ENCODE measurements at places on chromosomes 16 and 17.

DNA sequence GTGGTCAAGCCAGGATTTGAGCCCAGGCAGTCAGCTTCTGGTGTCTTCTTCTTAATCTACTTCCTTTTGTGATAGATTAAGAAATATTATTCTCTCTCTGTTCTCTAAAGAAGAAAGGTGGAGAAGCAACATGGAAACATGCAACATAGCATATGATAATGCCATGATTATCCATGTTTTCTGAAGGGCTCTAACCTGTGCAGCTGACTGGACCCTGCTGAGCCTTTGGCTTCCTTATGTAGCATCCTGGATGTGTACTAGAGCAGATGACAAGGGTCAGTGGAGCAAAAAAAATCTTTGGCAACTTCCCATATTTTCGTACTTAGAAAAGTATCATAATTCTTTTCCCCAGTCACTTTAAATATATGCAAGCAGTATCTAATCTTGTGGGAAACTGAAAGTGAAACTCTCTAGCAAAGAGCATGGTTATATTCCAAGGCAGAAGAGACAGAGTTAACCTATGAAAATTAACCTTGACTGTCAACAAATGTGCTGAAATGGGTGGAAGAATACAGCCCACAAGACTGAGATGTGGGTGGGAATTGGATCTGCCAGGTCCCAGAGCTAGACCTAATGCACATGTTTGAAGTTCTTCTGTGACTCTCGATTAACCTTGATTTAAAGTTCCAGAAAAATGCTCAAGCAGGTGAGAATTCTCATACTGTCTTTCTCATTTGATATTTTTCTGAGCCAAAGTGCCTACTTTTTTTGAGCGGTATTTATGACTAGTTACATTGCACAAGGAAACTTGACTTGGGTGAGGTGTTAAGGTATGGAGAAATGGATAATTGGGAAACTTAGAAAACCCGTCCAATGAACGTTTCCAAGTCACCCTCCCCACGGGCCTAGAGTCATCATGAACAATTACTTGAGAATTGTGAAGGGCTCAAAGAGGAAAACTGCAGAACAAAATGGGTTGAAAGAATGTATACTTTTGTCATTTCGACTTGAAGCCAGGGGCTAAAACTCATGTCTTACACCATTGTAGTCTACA lies 248.6 kb downstream of the FTO start:
- DNase-seq: peak; percentile 5

DNA sequence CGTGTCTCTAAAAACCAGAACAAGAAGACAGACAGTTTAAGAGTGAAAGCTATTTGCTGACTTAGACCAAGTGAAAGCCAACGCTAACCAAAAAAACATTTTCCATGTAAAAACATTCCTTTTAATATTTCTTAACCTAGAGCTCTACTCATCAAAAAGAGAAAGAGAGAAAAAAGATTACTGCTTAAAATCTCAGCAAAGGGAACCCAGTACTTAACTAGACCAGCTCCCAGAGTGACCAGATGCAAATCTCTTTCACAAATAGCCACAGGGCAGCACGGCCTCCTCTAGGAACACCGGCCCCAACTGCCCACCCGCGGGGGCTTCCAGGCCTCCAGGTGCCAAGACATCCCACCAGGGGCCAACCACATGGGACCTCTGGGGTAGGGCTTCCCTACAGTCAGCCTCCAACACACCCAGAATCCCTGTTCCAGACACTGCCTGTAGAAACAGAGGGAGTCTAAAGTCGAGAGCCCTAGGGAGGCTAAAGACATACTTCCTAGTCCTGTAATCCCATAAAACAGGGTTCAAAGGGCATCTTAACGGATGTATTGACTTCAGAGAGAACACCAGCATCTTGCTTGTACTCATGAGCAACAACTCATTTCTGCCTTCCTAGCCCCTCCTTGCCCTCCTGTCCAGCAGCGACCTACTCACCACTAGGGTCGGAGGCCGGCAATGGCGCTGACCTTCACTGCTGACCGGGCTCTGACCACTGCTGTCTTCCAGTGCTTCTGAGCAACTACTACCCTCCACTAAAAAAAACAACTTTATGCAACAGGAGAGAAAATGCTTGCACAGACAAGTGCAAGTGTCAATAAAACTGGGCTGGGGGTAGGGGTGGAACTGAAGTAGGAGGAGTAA lies 21.3 kb downstream of the ZCCHC14 start:
- DNase-seq: no peak

- DNase-seq: no peak
Measured at GRCh38 chr17:42316755-42317154, 28.5 kb downstream of the STAT5A start.

DNA sequence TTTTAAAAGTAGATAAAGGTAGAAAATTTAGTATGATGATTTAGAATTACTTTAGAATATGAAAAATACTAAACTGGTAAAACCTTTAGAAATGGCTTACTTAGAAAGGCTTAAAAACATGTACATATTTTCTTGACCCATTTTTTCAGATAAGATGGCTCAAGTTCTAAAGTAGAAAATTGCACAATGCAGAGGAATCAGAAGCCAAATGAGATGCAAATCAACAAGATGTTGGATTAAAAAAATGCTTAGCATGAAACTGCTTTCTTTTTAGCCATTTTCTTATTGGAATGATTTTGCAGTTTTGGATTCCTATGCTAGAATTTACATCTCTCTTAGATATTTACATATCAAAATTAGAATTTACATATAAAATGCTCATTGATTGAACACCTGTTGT lies 1.5 kb upstream of the KRTAP3-1 start:
- DNase-seq: no peak

- DNase-seq: no peak
Measured at GRCh38 chr16:88695753-88696152, 9.4 kb upstream of the SNAI3 start.

DNA sequence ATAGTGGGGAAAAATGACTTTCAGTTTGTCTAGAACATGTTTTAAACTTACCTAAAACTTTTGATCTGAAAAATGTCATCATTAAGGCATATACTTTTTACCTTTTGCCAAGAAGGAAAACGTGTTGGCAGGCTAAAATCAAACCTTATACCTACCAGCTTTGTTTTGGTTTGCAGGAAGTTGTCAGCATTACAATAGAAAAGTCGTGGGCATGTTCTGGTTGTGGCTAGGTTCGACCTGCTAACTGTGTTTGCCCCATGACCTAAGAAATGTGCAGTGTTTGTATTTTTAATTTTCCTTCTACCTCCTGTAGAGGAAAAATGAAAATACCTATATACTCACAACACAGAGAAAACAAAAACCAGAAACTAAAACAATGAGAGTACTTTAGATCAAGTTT lies 13.0 kb downstream of the SKAP1 start:
- no peak for DNase-seq

DNA sequence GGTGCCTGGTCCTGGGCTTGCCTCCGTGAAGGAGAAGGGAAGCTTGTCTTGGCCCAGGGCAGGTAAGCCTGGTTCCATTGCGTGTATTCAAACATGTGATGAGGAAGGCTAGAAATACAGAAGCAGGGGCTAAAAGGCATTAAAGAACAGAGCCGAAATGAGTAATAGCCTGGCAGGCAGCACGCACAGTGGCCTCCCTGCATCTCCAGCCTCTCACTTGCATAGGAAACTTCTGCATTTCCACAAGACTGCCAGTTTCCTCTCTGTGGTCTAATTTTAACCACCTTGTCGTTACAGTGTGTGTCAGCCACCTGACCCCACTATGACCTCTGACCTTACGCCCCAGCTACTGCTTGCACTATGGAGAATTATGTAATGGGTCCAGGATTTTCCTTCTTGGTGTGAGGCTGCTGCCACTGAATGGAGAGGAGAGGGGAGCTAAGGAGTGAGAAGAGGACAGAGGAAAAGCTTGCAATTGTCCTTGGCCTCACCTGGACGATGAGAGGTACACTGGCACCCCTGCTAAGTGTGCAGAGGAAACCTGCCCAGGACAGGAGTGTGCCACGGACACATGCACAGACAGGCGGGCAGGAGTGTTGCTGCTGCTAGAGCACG lies 32.8 kb downstream of the HIC1 start:
- peak; percentile 54 for DNase-seq

- no peak for DNase-seq
Measured at GRCh38 chr17:697682-698081, 17.0 kb downstream of the VPS53 start.

DNA sequence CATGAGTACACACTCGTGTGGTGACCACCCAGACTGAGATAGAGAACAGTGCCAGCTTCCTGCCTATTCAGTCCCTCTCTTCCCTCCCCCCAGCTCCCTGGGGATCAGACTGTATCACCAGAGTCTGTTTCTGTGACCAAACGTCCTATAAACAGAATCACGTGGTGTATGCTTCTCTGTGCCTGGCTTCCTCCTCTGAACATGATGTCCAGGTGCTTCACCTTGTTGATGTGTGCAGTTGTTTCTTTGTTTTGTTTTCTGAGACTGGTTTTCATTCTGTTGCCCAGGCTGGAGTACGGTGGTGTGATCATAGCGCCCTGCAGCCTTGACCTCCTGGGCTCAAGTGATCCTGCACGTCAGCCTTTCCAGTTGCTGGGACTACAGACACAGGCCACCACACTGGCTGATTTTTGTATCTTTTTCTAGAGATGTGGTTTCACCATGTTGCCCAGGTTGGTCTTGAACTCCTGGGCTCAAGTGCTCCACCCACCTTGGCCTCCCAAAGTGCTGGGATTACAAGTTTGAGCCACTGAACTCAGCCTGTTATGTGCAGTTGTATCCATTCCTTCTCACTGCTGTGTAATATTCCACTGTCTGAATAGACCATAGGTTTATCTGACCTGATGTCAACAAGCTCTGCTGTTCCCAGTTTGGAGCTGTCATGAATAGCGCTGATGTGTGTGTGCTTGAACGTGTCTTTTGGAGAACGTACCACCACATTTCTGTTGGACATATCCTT lies 28.9 kb upstream of the PRM1 start:
- peak; percentile 53 for DNase-seq

GRCh38 chr17:29369831-29370735 lies 20.1 kb upstream of the TAOK1 start:
- DNase-seq: peak; percentile 68

Data from GM20000 (cell line).